ENCODE measurements at places on chromosomes 6 and 20.

- DNase-seq: no peak
Measured at GRCh38 chr6:68427630-68428029, 207.5 kb upstream of the ADGRB3 start.

GRCh38 chr6:128491610-128492206 is 28.7 kb downstream of the PTPRK start:
- DNase-seq: no peak

DNA sequence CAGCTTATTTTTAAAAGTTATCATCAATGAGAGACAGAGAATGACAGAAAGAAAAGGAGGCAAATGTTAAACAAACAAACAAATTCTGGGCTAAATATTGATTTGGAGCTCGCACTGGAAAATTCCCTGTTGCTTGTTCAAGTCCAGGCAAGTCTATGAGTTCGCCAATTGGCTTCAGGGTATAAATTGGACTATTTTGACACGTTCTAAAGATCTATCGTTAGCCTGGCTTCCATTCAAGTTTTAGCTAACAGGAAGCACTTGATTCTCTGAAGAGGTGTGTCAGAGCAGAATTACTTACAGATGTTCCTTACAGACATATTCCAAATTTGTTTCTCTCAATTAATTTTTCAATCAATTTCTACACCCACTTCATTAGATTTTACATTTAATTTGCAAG is 15.8 kb upstream of the RFPL4B start:
- no peak for DNase-seq

DNA sequence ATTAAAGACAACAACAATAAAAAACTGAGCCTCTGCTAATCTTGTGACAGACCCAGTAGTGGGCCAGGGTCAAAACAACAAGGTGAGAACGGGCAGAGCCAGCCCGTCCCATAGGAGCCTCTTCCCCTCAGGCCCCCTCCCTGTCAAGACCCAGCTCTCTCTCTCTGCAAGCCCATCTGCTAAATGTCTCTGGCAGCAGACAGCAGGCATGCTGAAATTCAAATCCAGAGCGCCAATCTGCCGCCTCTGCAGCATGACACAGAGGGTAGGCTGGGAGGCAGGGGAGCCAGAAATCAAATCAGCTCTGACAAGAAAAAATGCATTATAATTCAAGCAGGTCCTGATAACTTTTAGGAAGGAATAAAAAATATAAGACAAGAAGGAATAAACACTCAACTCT is 26.3 kb downstream of the METTL24 start:
- DNase-seq: no peak

GRCh38 chr6:159375014-159375413 is 205.8 kb downstream of the FNDC1 start:
- DNase-seq: no peak

DNA sequence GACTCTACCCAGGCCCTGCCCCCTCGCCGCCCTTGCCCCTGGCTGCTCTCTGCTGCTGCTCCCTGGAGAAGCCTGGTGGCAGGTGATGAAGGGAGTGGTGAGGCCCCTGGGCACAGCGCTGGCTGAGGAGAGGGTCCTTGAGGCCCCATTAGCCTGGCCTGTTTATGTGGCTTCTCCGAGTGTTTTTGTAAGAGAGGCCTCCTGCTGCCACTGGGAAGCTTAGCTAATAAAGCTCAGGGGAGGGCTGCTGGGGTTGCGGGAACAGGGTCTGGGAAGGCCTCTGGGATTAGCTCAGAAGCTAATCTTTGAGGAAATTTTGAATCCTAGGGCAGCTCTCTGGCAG is 15.5 kb downstream of the EBF4 start:
- DNase-seq: no peak

DNA sequence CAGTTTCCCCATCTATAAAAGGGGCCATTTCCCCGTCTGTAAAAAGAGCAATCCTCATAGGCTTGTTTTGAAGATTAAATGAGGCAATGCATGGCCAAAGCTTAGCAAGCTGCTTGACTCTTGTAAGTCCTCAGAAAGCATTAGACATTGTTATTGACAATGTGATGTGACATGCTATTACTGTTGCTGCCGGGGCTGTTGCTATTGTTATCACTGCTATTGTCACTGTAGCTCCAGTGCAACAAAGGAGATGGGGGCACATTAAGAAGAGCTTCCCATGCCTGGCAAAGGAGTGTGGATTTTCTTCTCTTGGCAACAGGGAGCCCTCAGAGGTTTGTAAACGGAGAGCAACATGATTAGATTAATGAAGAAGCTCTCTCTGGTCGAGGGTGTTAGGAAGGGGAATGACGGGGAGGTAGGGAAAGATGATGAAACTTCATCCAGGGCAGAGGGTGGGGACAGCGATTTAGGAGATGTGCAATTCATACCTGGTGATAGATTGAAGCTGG is 33.1 kb upstream of the FAM83D start:
- no peak for DNase-seq

DNA sequence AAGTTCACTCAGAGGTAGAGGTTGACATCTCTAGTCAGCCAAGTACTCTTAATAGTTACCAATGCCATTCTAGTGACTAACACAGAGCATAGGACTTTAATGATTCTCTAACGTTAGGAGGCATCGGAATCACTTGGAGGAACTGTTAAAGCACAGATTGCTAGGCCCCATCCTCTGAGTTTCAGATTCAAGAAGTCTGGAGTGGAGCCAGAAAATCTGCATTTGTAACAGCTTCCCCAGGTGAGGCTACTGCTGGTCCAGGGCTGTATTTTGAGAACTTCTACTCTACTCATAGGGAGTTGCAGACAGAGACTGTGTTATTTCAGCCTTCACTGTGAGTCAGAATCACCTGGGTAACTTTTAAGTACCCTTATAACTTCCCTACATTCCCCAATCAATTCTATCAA is 5.7 kb downstream of the LMBRD1 start:
- no peak for DNase-seq

DNA sequence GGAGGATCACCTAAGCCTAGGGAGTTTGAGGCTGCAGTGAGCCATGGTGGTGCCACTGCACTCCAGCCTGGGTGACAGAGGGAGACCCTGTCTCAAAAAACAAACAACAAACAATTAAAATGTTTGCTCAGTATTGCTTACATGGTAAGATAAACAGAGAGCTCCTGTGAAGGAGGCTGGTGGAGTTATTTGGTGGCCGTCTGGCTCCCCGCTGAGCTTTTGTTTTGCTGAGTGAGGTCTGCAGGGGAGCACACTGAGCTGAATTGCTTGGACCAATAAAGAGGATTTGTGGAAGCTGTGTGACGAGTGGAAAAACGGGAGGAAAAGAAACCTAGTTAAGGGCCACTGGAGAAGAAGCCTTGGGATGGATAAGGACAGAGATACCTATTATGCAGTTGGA is 41.1 kb upstream of the BMP6 start:
- no peak for DNase-seq

GRCh38 chr6:97222903-97223302 is 60.1 kb downstream of the MMS22L start:
- no peak for DNase-seq

DNA sequence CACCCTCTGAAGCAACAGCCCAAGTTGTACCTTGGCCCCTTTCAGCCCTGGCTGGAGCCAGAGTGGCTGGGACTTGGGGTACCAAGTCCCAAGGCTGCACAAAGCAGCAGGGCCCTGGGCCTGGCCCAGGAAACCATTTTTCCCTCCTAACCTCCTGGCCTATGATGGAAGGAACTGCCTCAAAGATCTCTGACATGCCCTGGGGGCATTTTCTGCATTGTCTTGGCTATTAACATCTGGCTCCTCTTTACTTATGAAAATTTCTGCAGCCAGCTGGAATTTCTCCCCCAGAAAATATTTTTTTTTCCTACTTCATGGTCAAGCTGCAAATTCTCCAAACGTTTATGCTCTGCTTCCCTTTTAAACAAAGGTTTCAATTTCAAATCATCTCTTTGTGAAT is 269.4 kb upstream of the CDYL start:
- no peak for DNase-seq

DNA sequence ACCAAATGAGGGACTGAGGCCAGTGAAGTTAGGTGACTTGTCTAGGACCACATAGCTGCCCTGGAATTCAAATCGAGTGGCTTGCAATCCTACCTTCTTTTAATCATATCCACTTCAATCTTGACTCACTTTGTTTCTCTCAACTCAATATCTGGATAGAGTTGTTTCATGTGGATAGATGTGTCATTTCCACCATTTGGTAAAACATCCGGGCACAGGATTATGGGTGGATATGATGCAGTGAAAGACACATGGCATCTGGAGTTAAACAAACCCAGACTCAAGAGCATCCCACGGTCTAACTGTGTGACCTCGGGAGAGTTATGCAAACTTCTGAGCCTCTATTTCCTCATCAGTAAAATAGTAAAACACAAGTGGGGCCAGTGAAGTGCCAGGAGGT is 103.6 kb upstream of the CNKSR3 start:
- DNase-seq: no peak

- no peak for DNase-seq
Measured at GRCh38 chr20:44734938-44735337, 10.7 kb upstream of the KCNK15 start.

DNA sequence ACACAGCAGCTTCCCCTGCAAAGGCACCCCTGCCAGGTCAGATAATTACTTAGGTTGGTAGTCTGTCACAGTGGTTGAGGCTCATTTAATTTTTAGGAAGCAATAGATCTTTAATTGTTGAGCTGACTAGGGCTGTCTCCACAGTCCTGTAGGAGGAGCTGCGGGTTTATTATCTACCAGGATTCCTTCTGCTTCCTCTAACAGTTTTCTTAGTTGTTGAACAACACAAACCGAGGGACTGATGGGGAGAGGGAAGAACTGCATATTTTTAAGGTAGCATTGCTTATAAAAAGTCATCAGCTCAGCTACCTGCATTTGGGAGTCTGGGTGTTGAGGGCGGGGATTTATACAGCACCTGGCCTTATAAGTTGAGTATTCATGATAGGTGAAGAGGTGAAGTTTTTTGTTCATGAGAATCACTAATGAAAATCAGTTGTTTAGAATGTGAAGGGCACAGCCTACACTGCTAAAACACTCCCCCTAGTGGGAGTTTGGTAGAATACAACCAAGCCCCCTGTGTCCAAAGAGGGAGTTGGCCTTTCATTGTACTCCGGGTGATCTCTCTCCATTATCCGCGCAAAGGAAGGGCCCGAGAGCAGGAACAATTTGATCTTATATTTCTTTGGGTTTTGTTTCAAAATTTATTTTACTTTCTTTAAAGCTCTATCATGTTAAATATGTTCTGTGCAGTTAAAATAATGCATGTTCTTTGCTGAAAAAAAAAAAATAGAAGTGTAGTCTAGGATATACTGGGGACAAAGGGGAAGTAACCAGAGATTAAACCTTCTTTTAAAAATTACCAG is 69.6 kb downstream of the SSR1 start:
- DNase-seq: no peak

DNA sequence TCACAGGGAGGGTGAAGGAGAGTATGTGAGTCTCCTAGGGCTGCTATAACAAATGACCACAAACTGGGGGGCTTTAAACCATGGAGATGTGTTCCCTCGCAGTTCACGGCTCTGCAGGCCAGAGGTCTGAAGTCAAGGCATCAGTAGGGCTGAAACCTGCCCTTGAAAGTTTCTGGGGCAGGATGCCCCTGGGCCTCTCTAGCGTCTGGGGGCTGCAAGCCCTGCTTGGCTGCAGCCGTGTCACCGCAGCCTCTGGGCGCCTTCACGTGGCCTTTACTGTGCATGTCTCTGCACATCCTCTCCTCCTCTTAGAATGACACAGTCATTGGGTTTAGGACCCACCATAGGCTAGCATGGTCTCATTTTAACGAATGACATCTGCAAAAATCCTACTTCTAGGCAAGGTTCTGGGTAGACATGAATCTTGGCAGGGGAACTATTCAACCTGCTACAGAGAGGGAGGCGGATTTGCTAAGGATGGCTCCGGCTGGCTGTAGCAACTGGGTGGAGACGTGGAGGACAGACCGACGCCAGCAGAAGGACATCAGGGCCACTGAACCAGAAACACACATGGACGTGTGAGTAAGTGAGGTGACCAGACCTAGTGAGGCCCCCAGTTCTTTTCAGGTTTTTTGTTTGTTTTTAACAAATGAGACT is 58.6 kb downstream of the PHACTR3 start:
- DNase-seq: no peak

DNA sequence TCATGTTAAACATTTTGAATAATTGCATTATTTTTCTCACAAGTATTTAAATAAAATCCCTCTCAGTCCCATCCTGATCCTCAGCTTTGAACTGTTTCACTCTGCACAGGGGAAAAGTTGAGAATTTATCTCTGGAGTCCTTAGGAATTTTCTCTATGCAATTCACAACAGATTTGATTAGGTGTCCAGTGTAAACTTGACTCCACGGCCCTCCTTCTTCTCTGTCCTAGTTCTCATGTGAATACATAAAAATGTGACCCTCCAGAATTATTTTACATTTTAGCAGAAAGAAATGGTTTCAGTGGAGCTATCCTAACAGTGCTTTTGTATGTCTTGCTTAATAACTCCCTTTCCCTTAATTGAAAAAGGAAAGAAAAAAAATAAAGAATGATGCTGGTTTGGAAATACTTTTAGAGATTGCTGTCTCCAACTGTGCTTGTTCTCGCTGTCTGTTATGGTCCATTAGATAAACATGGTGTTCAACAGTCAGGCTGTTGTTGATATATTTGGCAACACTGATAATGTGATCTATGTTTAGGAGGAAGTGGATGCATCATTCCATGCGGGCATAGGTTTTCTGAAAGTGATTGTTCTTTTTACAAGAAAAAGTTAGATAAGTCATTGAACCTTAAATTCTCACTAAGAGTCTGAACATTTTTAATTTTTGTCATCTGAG is 599.4 kb upstream of the CITED2 start:
- DNase-seq: no peak

- DNase-seq: no peak
Measured at GRCh38 chr20:57688864-57689263, 21.0 kb downstream of the PMEPA1 start.

- no peak for DNase-seq
Measured at GRCh38 chr6:112178846-112179245, 75.5 kb downstream of the LAMA4 start.

- no peak for DNase-seq
Measured at GRCh38 chr6:72783035-72783434, 161.2 kb downstream of the KCNQ5 start.

DNA sequence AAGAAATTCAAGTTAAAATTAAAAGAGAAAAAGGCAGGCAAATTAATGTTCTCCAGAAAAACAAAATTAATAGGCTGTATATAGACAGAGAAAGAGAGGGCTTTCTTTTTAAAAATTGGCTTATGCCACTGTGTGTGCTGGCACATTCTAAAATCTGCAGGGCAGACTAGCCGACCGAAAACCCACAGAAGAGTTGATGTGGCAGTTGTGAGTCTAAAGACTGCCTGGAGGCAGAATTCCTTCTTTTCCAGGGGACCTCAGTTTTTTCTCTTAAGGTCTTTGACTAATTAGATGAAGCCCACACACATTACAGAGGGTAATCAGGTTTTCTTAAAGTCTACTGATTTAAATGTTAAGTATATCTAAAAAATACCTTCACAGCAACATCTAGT is 85.7 kb downstream of the GJA1 start:
- DNase-seq: no peak

GRCh38 chr6:46706464-46706863 is 18.8 kb downstream of the TDRD6 start:
- DNase-seq: no peak

GRCh38 chr6:143973097-143973966 is 34.7 kb downstream of the PLAGL1 start:
- DNase-seq: no peak

Data from stimulated activated CD8-positive, alpha-beta memory T cell treated with anti-CD3 and anti-CD28 coated beads, Interleukin-7, amount 100 ng/mL, for 1 hour (primary cell).